ENCODE measurements at places on chromosomes 4 and X.

DNA sequence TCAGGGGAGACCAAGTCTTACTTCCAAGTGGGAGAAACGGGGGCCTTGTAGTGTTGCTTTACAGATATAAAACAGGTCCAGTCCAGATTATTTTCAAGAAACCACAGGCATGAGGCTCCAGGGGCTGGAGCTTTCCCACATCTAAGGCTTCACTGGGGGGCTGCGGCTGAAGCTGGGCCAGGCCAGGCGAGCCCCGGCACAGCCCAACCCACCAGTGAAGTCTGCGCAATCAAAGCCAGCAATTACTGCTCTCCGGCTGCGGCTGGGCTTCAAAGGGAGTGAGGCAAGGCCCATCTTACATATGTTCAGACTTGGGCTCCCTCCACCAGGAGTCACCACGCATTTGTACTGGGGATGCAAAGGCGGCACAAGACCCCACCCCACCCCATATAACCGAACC lies 61.7 kb downstream of the HADH start:
- peak; percentile 76 for DNase-seq

DNA sequence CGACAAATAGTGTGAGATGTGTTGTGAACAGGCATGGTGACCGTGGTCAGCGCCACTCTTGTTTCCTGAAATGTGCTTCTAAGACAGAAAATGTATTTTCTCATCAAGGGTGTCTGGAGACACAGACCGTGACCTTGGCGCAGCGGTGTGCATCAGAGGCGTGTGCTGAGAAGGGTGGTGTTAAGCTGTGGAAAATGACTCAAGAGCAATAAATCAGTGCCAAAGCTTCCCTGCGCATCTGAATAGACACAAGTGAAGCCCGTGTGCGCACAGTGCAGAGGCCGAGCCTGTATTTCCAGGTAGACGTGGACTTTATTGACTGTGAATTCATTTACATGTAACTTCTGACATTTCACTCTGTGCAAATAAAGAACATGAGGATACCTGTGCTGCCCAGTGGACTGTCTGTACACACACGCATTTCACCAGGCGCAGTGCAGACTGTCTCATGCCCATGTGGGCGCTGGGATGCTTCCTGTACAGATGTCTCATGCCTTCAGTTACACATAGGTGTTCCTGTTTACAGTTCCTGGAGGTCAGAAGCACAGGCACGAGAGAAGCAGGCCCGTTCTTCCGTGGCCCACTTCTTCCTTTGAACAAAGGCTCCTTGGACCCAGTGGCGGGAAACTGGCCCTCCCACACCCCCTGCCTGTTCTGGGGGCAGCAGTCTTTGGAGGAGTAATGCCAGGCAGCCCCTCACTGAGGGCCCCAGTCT lies 31.9 kb downstream of the NSG1 start:
- DNase-seq: no peak

DNA sequence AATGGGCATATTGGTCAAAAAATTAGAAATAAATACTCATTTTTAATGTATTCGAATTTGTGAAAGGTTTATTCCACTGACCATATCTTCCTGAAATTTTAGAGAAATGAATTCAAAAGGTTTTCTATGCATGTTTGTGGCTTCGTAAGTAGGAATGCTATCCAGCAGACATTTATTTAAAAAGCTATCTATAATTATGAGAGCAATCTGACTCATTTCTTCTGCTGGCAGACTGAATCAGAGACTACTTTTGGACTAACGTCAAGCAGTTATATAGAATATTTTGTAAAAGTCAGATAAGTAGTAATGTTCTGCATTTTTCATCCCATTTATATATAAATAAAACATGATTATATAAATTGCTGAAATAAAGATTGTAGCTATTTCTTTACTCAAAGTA lies 125.0 kb downstream of the SPCS3 start:
- DNase-seq: no peak

DNA sequence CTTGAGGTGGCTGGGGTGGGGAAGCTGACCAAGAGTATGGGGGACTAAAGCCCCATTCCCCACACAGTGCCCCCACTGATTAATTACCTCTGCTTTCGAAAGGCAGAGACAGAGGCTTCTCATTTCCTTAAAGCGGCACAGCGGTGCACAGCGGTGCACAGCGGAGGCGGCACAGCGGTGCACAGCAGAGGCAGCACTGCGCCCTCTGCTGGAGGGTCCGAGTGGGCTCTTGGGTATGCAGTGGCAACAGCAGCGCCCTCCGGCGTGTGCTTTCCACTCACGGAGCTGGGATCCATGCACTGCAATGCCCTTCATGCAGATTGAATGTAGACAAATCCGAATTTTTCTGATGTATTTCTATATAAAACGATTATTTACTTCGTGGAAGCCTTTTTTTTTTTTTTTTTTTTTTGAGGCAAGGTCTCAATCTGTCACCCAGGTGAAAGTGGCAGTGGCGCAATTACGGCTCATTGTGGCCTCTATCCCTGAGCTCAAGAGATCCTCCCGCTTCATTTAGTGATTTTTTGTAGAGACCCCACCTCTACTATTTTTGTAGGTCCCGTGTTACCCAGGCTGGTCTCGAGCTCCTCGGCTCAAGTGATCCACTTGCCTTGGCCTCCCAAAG lies 19.7 kb upstream of the PRPS2 start:
- no peak for DNase-seq

- no peak for DNase-seq
These were observed 403.9 kb upstream of the RPS6KA3 start for GRCh38 chrX:20670611-20671010.

- DNase-seq: no peak
These were observed 46.5 kb downstream of the PHOX2B start for GRCh38 chr4:41701983-41702382.

All from left hindlimb (tissue), 1 donor.